ENCODE measurements at places on chromosomes 12 and 14.

GRCh38 chr14:22178333-22178839 lies 410.6 kb downstream of the DAD1 start:
- DNase-seq = no peak

- DNase-seq = peak; percentile 3
These were observed 139.7 kb downstream of the PRIMA1 start for GRCh38 chr14:93648440-93649168.

GRCh38 chr14:53571641-53572328 lies 384.8 kb downstream of the BMP4 start:
- DNase-seq = peak; percentile 73

DNA sequence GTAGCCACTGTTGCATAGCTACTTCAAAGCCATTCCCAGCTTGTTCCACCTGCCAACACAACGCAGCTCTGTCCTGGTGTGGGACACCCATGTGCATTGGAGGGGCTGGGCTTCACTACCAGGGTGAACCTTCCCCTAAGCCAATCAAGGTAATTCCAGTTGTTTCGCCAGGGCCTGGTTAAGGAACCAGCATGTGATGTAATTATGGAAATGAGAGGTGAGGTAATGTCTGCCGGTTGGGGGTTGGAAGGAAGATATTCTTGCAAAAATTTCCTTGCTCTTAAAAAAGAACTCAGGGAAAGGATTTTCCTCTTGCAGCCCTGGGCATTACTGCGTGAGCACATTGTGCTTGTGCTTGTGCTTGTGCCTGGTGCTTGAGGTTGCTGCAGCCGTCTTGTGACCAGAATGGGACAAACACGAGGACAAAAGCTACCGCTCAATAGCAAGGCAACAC lies 14.9 kb downstream of the TUBA1C start:
- DNase-seq = no peak

DNA sequence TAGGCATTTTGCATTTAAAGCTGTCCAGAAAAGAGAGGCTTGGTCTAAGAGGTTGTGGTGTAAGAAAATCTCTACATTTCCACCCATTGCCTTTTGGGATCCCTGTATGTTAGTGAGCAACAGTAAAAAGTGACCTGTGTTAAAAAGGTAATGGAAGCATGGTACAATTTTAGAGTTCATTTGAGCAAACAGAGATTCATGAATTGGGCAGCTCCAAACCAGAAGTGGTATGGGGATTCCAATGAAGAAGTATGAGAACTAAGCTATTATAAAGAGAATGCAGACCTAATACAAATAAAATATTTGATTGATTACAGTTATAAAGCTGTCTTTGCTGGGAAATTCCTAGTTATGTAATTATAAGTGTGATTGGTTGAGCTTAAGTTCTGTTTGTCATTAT lies 907.0 kb downstream of the DIO2 start:
- DNase-seq = no peak

DNA sequence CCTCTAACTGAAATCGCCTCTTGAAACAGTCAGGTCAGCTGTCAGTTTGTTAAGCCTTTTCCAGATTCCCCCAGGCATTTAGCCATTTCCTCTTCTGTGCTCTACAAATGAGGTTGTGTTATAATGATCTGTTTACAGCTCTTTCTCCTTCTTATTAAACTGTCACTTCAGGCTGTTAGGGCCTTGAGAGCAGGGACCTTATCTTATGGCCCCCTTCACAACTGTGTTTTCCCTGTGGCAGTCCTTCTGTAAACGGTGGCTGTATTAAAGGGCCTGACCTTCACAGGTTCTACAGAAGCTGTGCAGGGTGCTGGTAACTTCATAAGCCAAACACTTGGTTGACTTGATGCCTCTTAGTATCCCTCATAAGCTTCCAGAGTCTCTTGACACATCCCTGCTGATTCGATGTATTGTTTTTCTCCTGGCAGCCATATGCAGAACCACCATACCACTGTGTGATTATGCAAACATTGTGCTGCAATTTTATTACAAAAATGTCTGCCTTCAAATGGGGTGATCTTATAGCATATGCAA lies 104.7 kb downstream of the PLEKHA5 start:
- DNase-seq = no peak

DNA sequence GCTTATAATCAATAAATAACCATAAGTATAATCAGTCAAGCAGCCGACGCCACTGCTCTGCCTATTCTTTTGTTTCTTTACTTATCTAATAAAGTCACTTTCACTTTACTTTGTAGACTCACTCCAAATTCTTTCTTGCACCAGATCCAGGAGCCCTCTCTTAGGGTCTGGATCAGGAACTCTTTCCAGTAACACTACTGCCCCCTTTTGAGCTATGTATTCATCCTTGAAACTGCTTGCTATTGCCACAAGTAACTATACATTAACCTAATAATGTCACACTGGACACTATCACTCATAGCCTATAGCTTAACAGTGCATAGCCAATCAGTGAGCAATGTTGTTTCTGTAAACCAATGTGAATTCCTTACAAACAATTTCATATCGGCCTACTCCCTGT lies 2.8 kb upstream of the NID2 start:
- DNase-seq = no peak

DNA sequence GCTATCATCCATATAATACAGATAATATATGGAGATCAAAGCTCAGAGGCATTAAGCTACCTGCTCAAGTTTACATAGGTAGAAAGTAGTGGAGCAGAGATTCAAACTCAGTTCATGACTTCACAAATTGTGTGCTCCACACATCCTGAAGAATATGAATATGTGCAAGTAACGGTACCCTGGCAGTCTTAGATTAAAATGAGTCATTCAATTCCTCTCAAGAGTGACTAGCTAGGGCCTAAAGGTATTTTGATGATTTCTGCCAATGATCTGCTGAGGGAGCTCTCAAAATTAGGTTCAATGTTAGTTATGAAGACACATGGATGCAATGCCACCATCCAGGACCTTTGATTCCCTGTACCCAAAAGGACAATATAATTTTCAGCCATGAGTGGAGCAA lies 58.9 kb downstream of the GRIP1 start:
- no peak for DNase-seq

DNA sequence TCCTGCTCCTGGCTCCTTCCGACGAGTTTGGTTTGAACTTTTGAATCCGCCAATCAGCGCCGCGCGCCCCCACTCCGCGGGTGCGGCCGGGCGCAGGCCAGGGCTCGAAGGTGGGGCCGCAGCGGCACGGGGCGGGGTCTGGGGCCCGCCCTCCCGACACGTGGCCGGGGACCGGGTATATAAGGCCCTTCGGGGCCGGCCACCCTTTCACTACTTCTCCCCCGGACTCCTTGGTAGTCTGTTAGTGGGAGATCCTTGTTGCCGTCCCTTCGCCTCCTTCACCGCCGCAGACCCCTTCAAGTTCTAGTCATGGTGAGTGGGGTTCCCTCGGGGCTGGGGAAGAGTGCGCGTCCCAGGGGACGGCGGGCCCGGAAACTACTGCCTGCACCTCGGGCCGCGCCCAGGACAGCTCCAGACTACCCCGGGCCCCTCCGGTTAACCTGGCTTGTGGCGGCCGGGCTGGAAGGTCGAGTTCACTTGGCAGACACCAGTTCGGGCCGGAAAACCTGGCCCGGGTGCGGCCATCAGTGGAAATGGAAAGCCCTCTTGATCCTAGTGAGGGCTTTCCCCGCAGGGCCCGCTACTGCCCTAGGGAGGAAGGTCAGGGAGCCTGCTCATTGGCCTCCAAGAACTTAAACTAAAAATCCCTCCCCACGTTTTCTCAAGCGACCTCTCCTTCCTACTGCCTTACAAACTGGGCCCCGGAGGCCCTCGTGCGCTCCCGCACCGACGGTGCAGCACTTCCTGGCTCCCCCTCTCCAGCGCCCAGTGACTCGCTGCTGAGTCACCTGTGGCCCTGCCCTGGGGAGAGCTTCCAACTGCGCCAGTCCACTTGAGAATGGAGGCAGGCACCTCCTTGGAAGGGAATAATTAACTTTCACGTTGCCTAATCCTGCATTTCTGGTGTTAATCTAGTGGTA lies at the start of gene TUBA1C:
Gene TUBA1C (plus strand): TSS at position 210 of the 920 bp plus-strand sequence. CDS start 100 bp downstream, at position 310.
- DNase-seq = peak; percentile 78

DNA sequence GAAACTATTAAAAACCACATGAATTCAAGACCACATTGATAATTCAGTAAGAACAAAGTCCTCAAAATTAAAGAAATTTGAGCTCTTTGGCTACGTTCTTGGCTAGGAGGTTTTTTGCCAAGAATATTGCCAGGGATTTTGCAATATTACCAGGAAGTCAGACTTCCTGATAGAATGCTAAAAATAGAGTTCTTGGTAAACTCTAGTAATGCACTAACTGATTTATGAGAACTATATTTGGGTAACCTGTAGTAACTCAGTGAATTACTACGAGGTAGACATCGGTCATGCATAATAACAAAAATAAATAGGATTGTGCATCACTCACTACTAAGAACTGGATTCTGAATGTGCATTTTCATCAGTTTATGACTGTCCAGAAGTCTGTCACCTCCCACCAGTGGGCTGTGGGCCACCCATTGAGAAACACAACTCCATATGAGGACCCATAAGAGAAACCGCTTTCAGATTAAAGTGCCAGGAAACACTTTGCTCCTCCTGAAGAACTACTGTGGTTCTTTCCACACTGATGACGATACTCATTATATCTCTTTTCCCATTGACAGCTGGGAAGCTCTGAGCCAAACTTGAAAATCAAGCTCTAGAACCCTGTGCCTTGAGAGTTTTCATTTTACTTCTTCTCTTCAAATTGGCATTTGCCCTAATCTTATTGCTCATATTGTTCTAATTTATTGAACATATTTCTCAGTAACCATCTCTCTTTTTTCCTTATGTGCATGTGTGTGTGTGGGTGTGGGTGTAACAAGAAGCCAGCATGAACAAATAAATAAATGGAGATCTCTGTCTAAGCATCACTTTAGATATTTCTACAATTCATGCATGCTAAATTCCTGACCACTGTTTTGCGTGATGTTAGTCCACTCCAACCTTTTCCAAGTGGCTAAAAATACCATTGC lies 116.6 kb downstream of the BCL11B start:
- DNase-seq = no peak

DNA sequence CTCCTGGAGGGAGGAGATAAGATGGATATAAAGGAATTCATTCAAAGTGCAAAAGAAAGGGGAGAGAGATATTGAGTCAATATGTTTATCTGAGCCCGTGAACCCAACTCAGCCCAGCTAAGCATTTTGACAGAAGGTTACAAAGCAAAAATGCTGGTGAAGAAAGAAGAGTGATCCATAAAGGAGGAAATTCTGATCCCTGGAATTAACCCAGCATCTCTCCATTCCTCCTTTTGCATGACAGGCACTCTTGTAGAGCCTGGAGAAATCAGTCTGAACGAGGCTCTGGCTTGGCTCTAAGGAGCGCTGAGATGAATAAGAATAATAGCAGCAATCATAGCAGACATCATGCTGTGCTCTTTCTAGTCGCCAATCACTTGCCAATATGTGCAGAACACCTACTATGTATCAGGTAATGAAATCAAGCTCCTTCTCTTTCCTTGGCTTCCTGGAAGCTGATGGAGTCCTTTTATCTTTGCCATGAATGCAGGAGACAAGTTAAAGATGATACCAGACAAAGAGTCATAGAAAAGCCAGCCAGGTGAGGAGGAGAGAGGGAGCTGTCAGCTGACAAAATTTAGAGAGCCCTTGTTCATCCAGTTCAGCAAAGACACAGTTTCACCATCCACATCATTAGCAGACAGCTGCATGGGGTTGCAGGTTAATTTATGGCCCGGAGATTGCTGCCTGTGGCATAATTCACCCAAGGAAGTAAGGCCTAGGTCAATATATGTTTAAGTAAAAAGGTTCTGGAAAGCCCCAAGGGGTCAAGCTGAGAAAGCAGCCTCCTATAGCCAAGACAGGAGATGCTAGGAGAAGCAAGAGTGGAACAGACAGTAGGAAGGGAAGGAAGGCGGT lies 476.5 kb upstream of the TBX3 start:
- DNase-seq = no peak

- DNase-seq = no peak
These were observed 6.3 kb upstream of the RIN3 start for GRCh38 chr14:92507174-92507768.

GRCh38 chr12:32240831-32241230 lies 134.2 kb downstream of the BICD1 start:
- DNase-seq = no peak

- no peak for DNase-seq
These were observed 1915.0 kb upstream of the FLRT2 start for GRCh38 chr14:83614956-83615355.

GRCh38 chr12:103677341-103677740 lies 90.3 kb downstream of the STAB2 start:
- no peak for DNase-seq

DNA sequence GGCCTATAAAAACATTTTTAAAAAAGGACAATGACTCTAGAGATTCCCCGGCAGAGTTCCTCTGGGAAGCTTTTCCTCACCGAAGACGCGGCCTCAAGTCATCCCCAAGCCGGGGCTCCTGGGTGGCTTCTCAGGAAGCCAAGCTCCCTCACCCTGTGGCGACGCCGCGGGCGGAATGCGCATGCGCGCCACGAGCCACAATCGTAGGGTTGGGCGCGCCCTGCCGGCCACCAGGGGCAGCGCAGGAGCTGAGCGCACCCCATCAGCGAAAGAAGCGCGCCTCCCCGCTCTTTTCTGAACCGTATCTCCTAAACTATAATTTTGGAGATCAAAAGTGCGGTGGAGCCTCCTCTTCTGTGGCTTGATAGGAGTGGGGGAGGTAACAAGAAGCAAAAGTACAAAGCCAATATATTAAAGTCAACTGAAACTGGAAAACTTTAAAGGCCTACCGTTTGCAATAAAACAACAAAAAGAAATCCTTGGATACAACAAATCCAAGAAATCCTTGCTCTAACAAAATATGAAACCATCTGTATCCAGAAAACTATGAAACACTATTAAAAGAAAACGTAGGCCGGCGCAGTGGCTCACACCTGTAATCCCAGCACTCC lies 17.4 kb upstream of the CHFR start:
- DNase-seq = no peak

- DNase-seq = no peak
These were observed 550.3 kb upstream of the NOVA1 start for GRCh38 chr14:27148143-27148542.

DNA sequence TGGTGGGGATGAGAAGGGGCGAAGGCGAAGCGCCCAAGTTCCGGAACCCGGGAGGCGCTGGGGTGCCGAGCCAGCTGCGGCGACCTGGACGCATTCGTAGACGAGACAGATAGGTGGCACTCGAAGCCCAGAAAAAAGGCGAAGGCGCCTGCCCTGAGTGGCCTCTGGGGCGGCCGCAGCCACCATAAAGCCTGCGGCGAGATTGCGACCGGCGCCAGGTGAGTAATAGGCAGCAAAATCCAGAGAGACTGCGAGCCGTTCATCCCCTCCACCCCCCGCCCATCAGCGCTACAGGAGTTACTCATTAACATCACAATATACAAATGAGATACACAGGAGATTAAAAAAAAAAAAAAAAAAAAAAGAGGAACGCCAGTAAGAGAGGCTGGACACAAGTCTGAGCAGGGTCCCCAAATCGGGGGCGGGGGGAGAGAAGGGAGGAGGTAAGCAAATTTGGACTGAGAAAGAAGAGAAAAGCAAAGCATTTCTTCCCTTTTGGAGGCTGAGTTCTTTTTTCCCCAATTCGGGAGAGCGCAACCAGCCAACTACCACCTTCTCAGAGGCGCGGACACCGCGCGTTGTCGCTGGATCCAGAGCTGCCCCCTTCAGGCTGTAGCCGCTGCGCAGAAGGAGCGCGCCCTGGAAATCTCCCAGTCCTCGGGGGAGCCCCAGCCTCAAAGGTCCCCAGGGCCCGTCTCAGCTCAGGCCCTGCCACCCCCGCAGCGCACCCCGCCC lies 15.7 kb downstream of the TBX3 start:
- DNase-seq = no peak
